ENCODE measurements at places on chromosomes 16 and 17. TPM values are rescaled to one million over a fixed set of nuclear protein-coding genes. Genes with fewer than 3 reads are reported as not detected.

Gene DHRS7B
- 41.7 TPM for total RNA-seq

Gene GAST
- not detected for total RNA-seq

Gene STH
- total RNA-seq, result not detected

Gene EZH1
- total RNA-seq, result 11.3 TPM

Gene NAGS
- 2.9 TPM for total RNA-seq

Gene CACNG1
- 0.51 TPM for total RNA-seq

Gene HBA1
- 1.9 TPM for total RNA-seq

Gene CHD9NB
- 1.1 TPM for total RNA-seq
